LoVo (cell line): ENCODE measurements at places on chromosomes 2 and 18.
A peak's percentile ranks its signal among the peaks of the same experiment; 100 is the strongest.

DNA sequence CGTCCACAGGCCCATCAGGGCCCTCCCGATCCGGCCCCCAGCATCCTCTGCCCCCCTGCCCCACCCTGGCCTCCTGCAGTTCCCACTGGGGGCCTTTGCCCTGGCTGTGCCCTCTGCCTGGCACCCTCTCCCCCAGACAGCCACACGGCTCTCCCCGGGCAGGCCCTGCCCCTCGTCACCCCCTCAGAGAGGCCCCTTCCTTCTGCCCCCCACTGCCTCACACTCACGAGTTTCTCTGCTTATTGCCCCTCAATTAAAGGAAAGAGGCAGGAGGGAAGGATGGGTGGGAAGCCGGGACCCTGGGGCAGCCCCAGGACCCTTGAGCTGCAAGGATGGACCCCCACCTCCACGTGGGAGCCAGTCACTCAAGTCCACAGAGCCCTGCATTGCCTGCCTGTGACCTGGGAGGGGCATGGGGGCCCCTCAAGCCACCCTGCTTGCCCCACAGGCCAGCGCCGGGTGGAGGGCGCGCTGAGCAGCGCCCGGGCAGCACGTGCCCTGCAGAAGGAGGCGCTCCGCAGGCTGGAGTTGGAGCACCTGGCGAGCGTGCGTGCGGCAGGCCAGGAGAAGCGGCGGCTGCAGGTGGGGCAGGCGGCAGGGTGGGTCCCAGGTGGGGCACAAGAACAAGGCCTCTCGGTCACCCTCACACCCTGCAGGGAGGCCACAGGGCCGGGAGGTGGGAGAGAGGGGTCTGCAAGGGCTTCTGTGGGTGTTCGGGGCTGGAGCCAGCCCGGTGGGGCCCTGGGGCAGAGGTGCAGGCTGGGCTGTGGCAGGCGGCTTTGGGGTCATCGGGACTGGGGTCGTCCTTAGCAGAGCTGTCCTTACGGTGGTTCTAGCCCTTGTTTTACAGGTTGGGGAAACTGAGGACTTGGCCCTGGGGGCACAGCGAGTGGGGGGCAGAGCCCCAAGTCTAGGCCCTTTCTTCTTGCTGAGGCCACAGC lies 30.5 kb upstream of the SNED1 start:
- no peak for DNase-seq

DNA sequence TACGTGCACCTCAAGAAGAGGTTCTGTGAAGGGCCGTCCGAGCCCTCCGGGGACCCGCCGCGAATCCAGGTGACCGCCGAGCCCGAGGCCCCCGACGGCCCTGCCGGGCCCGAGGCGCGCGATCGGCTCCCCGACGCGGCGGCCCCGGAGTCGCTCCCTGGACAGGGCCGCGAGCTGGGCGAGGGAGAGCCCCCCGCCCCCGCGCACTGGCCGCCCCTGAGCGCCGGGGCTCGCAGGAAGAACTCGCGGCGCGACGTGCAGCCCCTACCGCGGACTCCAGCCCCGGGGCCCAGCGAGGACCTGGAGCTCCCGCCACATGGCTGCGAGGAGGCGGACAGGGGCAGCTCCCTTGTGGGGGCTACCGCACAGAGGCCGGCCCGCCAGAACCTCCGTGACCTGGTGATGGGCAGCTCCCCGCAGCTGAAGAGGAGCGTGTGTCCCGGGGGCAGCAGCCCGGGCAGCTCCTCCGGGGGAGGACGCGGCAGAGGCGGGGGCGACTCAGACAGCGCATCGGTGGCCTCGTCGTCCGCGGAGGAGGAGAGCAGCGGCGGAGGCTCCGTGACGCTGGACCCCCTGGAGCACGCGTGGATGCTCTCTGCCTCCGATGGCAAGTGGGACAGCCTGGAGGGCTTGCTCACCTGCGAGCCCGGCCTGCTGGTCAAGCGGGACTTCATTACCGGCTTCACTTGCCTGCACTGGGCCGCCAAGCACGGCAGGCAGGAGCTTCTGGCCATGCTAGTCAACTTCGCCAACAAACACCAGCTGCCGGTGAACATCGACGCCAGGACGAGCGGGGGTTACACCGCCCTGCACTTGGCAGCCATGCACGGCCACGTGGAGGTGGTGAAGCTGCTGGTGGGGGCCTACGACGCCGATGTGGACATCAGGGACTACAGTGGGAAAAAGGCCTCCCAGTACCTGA lies 812 bp downstream of the SOWAHC start:
- DNase-seq = no peak

GRCh38 chr2:139492131-139492680 lies 712.0 kb upstream of the NXPH2 start:
- DNase-seq = no peak

DNA sequence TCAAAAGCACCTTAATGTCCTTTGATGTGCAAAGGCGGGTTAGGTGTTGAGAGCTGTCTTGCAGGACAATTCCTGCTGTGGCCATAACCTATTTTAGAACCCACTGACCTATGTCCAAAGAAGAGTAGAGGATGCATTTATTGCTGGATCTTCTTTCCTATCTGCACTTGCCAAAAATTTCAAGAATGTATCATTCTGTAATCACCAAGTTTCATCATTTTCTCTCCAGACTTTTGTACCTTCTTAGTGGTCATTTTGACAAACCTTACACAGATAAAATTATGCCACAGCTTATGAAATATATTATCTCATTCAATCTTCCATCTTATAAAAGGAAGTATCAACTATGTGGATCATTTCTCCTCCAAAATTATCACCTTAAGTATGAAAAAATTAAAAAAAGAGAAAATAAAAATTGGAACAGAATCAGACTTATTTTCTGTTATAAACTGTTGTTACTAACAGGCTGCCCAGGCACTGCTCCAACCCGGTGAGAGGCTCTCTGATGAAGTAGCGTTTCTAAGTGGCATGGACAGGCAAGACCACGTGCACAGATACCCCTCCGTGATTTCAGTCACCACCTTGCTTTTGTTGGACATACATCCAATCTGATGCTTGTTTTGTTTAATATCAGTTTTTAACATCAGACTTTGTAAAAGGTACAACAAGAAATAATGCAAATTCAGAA lies 559.9 kb upstream of the ID2 start:
- DNase-seq = no peak

DNA sequence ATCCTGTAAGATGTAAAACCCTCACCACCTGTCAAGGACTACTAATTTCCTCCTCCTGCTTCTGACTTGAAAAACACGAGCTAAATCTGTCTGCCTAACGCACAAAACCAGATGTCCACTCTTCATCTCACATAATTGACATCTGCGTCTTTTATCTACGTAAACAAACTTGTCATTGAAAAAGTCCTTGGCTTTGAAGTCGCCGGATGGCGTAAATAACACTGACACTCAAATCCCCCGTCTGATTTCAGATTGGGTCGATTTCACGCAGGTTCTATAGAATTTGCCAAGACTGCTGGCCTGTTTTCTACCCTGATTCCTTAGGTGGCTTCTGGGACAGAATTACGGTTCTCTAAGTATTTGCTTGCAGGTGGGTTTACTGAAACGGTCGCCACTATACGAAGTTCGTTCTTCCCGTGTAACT lies 539 bp upstream of the MOB4 start:
- DNase-seq = peak; percentile 39

DNA sequence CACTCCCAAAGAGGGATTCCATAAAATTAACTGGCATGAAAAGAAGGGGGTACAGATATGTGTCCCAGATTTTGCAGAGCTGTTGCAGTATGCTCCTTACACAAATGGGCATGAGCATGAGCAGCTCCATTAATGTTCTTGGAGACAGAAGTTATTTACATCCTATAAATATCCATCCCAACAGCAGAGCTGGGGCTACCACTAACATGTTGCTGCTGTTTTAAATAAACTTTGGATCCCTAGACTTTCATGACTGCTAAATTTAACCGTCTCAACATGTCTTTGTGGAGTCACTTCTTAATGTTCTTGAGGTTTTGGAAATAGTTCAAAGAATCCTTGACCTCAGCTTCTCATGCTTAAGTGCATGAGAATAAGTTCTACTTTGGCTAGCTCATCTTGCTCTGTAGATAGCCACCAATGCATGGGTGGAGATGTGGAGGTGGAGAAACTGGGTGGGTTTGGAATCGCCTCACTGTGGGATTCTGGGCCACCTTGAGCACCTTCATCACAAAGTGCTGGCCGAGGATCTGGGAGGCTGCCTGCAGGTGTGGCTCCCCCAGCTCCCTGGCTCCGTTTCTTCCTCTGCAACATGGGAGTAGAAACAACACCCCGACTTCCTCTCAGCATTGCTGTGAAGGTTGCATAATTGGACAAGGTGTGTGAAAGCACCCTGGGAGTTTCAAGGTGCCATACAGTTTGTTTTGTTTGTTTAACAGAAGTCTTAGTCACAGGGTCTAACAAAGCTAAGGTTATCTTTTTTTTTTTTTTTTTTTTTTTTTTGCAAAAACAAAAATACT lies 307.2 kb downstream of the MYCN start:
- no peak for DNase-seq

DNA sequence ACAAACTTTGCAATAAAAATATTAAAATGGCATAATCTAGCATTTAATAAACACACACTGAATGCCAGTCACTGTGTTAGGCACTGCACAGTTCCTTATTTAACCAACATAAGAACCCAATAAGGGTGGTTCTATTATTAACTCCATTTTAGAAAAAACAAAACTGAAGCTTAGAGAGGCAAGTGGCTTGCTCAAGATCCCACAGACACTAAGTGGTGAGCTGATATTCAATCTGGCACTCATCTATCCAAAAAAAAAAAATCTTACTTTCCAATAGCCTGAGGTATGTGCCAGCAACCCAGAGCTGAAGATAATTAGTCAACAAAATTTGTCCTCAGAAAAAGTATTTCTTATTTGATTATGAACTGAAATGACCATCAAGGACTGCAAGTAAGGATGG lies 799 bp downstream of the CYTIP start:
- DNase-seq = no peak

GRCh38 chr2:59905731-59906130 lies 647.7 kb downstream of the BCL11A start:
- DNase-seq = no peak

DNA sequence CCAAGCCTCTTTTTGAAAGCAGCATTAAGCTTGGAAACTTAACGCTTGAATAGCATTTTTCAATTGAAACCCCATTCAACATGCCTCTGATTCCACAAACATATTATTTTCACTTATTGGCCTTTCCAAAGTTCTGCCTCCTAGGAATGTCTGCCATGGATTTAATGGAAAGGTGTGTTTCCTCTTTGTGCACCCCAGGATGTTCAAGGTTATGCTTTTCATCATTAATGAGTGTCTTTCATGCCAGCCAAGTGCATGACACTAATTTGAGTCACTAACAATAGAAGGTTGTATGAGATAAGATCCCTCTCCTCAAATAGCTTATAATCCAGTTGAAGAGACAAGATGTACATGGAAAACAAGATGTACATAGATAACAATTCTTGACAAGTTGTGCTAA lies 84.7 kb downstream of the ALPK2 start:
- no peak for DNase-seq

- DNase-seq = no peak
These were observed 8.7 kb downstream of the SP140 start for GRCh38 chr2:230234122-230234722.

DNA sequence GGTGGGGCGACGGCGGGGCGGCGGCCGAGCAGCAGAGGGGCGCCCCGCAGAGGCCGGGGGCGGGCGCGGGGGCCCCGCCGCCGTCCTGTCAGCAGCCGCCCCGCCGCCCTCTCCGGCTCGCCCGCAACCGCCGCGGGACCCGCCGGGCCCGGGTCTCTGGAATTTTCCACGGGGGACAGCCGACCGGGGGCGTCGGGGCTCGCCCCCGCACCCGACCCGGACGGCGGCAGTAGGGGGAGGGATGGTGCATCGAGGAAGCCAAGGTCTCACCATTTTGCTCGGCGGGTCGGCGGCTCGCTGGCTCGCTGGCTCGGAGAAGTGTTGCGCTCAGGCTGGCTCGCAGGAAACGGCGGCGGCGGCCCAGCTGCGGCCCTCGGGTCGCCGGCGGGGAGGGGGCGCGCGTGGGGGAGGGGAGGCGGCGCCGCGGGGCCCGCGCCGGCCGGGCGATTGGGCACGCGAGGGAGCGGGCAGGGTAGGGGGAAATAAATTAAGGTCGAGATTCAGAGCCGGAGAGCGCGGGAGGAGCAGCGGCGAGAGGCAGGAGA lies 405 bp downstream of the PPP3R1 start:
- no peak for DNase-seq

- DNase-seq = no peak
These were observed 184.1 kb downstream of the C1D start for GRCh38 chr2:67878743-67879142.

DNA sequence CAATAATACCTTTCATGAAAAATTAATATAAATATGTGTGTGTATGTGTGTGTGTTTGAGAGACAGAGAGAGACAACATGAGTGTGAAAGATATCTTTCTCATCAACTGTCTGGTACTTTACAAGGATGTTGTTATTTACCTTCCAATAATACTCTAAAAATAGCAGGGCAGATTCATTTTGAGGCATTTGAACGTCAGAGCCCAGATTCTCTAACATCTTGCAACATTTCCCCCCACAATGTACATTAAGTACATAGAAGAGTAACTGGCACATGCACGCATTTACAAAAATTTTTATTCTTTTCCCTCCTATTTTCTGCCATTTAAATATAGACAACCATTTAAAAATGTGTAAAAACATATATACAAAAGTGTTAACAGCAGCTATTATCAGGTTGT lies 100.9 kb downstream of the PID1 start:
- no peak for DNase-seq

- no peak for DNase-seq
These were observed 16.9 kb upstream of the KCNG3 start for GRCh38 chr2:42510608-42511243.

DNA sequence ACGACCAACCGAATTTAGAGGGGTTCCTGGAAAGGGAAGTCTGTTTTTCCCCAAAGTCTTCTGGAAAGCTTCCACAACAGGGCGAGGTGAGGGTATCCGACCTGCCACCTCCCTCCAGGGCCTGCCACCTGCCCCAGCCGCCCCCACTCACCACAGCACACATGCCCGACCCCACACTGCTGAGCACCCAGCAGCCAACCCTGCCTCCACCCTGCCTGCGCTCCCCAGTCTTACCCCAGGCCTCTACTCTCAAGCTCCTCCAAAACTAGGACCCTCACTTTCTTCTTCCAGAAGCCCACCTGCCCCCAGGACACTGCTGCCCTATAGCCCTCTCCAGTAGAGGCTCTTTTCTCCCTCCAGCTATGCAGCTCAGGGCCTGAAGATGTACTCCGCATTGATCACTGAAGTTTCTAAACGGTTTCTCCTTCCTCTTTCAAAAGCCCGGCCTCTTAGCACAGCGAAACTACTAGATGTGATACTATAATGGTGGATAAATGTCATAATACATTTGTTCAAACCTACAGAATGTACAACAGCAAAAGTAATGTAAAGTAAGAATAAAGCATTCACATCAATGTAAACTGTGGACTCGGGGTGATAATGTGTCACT lies 128.8 kb upstream of the SLC1A4 start:
- no peak for DNase-seq

DNA sequence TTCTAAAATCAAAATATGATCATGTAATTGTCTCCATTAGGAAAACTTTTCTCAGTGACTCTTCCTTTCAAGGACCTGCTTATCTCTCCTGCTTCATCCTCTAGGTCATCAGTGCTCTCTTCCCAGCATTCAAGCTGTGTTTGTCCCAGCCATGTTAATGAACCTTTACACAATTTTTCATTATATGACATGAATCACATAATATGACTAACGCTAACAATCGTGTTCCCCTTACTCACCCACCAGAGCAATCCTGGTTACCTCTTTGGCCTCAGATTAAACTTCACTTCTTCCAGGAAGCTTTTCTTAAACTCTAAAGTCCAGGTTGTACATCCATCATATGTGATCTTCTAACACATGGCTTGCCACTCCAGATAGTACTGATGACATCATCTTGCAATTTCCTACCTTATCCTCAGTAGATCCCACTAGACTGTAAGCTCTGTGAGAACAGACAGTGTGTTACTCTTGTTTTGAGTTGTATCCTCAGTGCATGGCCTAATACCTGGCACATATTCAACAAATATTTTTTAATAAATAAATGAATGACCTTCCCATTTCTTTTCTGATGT lies 882.9 kb upstream of the ZEB2 start:
- DNase-seq = no peak
